ENCODE measurements at places on chromosomes 12 and 14.

GRCh38 chr14:50106178-50106577 is 10.2 kb downstream of the VCPKMT start:
- no peak for DNase-seq

- DNase-seq = no peak
Measured at GRCh38 chr12:27081668-27082111, 688 bp downstream of the C12orf71 start.

DNA sequence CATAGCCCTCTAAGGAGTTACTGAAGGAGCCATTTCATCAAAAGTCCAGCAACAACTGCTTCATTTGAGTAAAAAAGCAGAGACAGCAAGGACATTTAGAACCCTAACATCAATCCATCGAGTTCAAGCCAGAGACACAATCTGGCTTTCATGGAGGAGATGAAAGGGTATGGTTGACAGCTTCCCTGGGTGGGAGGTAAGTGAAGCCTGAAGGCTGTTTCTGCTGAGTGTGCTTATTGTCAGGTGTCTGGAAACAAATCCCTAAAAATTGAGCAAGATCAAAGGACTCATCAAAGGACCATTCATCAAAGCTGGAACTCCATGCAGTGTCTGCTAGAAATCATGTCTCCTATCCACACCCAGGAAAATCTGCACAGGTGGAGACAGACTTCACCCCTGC is 104.4 kb upstream of the CCDC196 start:
- no peak for DNase-seq

DNA sequence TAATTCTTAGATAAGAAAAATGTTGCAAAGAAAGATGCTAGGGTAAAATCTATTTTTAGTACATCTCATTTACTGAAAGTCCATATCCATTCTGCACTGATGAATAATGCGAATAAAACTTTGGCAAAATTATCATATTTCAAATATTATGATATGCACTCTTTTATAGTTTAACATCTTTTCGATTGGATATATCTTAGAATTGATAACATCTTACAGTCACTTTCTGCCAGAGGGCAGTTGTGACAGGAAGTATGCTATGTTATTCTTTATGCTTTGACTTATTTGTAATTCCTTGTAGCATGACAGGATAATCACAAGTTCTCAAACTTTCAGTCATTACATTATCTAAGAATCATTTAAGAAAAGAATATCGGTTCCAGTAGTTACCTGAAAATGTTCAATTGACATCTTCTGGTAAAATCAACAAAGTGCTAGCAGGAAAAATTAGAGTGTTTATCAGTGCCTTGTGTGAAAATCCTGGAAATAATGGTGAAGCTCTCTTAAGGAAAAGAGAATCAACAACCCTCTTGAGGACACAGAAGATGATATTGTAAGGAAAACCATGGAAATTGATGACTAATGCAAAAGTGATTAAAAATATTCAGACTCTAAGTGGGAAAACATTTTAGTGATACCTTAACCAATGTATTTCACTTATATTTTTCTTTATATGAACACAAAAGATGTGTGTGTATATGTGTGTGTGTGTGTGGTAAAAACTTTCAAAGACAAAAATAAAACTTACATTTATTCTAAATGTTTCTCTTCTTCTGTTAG is 95.5 kb downstream of the SLC6A15 start:
- no peak for DNase-seq

Measured in CD4-positive, alpha-beta T cell treated with Interleukin-21 for 1 hour (primary cell).